Left renal pelvis (tissue), 4 donors: ENCODE measurements at places on chromosomes 11 and 22. TPM values are rescaled to one million over a fixed set of nuclear protein-coding genes. Genes with fewer than 3 reads are reported as not detected.

DMC1 gene
- polyA plus RNA-seq = 5.7 TPM

PNPLA3 gene
- 1.3 TPM for polyA plus RNA-seq

ISX gene
- 0.05 TPM for polyA plus RNA-seq

BTBD18 gene
- 0.18 TPM for polyA plus RNA-seq

BCO2 gene
- 7.6 TPM for polyA plus RNA-seq

MYOD1 gene
- polyA plus RNA-seq = not detected

GRAP2 gene
- polyA plus RNA-seq = 1.1 TPM

FCHSD2 gene
- 47.2 TPM for polyA plus RNA-seq

GRCh38 chr22:49566141-49566541 lies 261.5 kb downstream of the BRD1 start:
- no peak for DNase-seq

DNA sequence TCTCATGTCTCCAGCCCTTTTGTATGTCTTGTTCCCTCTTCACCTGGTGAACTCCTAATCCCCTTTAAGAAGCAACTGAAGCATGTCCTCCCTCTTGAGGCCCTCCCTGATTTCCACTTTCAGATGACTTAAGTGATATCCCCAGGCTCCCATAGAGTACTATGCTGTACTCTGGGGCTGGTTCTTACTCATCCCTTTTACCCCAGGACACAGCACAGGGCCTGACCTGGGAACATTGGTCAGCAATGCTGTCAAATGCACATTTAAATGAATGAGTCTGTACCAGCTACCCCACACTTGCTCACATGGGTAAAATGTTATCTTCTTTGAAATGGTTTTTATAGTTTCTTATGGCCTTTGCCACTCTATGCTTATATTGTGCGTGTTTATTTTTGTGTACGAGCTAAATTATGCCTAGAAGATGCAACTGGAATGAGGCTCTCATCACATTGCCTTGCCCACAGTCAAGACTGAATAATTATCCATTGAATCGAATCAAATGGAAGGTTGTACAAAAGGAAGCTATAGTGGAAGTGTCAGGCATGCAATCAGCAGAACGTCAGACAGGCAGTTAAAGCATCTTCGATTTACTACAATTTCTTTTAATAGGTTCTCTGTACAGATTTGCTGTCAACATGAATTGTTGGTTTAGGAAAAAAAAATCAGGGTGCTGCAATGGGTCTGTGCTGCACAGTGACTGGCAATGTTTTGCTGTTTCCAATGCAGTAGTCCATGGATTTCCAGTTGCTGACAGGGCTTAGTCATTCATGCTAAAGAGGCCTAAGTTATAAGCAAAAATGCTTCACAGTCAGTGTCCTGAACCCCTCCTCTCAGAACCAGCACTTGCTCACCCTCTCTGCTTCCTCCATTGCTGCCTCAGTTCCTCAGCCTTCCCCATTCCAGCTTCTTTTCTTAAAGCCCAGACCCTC lies 79.5 kb downstream of the PARVA start:
- DNase-seq = no peak

- DNase-seq = no peak
Observed at GRCh38 chr22:47872761-47873535, 1110.5 kb downstream of the TBC1D22A start.

DNA sequence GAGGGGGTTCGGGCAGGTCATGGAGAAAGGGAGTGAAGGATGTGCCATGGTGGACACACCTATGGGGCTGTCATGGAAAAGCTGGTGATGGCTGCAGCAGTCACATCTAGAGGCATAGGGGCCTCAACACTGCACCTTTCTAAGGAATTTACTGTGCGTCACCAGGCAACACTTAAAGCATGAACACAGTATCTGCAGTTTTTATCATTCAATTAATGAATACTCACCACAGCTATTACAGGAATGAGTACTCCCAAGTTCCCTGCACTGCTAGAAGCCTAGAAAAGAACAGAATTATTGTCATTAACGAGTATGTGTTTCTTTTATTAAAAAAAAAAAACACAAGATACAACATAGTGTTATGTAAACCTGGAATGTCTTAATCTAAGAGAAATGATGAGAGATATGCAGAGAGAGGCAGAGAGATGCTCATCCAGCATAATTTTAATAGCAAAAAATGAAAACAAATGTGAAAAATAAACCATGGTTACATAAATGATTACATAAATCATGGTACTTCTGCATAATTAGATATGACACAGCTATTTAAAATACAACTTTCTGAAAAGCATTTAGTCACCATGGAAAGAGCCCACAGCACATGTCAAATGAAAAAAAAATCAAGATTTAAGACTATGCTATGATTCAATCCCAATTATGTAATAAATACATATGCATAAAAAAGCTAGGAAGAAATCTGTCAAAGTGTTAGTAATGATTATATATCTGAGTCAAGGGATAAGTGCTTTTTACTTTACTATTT lies 19.2 kb downstream of the SERPIND1 start:
- DNase-seq = no peak

DNA sequence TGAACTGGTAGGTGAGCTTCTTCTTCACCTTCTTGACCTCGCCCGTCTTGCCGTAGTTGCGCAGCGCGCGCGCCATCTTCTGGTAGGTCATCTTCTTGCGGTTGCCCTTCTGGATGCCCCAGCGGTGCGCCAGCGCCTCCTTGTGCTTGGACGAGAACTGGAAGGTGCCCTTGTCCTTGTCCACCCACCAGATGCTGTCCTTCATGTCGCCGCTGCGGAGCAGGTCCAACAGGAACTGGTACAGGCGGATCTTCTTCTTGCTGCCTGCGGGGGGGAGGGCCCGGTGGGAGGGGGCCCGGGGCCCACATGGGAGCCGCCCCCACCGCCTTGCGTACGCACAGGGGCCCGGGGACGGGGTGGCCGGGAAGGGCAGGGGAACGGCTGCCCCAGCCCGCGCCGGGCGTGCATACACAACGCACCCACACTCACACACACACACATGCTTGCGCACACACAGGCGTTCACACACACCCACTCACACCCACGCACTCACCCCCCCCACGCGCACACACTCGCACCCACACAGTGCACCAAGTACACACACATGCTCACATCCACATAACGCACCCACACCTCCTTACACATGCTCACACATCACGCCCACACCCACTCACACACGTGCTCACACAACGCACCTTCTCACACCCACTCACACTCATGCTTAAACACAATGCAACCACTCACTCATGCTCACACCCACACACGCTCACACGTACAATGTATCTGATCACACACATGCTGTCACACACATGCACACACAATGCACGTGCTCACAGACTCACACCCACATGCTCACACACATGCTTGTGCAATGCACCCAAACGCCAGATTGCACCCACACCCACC lies 3.0 kb upstream of the MYBPC3 start:
- DNase-seq = peak; percentile 84

- no peak for DNase-seq
Observed at GRCh38 chr11:17020831-17021230, 6.6 kb upstream of the PLEKHA7 start.

DNA sequence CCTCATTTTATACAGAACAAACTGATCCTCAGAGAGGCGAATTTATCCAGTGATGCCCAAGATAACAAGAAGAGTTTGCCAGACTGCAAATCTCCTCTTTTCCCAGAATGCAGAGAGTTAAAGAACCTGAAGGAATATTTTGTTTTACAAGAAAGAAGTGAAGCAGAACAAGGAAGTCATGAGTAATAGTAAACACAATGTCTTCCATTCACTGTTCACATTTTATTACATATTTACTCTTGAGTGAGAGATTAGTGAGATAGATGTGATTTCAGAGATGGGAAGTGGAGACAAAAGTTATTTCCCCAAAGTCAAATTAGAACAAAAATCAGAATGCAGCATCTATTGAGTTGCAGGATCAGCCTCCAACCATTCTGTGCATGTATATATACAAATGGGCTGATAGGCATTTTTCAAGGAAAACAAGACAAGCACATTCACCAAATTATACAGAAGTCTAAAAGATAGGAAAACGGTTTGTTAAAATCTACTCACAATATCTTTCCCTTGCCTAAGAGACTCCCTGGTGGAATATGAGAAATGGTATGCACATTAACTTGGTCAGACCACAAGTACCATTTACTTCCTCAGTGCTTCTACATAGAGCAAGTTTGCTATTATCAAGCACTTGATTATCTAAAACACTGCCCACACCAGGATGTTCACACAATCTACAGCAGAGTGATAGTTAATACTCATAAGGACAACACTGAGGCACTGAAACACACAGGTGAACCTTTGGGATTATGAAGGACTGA lies 12.0 kb downstream of the GUCY1A2 start:
- no peak for DNase-seq

DNA sequence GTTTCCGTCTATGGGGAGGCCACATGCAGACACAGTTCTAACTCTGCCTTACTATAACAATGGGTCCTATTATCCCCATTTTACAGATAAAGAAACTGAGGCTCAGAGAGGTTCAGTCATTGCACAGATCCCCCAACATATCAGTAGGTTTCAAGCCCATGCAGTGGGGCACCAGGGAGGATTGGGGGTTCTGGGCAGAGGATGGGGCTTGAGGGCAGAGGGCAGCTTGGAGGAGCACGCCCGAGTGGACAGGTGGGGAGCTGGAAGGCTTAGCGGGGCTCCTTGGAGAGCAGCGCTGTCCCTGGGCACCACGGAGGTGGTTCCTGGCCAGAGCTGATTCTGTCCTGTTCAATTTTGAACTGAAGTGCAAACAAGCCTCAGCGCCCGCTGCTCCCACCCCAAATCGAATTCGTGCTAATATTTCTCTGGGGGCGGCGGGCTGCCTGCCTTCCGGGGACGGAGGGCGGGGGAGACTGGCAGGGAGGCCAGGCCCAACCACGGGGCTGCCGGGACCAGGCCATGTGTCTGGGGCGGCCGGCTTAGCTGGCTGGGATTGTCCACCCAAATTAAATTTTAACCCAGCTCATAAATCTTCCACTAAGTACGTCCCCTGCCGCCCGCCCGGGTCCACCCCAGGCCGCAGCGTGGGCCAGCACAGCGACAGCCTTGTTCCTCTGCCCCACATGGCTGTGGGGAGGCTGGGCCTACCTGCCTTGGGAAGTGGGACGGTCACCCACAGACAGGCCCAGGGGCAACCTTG lies 49.4 kb downstream of the FLRT1 start:
- DNase-seq = no peak

DNA sequence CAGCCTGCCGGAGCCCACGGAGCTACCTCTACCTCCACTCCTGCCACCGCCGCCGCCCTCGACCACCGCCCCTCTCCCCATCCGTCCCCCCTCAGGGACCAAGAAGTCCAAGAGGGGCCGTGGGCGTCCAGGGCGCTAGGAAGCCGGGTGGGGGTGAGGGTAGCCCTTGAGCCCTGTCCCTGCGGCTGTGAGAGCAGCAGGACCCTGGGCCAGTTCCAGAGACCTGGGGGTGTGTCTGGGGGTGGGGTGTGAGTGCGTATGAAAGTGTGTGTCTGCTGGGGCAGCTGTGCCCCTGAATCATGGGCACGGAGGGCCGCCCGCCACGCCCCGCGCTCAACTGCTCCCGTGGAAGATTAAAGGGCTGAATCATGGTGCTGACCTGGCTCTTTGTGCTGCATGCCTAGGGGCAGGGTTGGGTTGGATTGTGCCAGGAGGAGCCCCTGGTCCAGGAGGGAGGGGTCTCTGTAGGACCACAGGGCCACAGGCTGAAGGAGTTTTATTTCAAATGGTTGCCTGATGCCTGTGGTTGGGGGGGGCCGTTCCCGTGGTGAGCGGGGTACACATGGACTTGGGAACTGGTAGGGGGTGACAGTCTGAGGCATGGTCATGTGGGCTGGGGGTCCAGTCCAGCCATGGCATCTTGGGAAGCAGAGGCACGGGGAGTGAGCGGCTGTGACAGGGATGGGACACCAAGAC lies 2.3 kb downstream of the PTPRCAP start:
- no peak for DNase-seq

- DNase-seq = no peak
Observed at GRCh38 chr22:36740716-36741115, 35.2 kb downstream of the IFT27 start.

- DNase-seq = no peak
Observed at GRCh38 chr11:11782532-11783110, 59.2 kb upstream of the USP47 start.

GRCh38 chr22:19628038-19628776 lies 86.1 kb upstream of the SEPTIN5 start:
- DNase-seq = no peak

GRCh38 chr11:125315079-125315740 lies 150.7 kb downstream of the PKNOX2 start:
- no peak for DNase-seq

DNA sequence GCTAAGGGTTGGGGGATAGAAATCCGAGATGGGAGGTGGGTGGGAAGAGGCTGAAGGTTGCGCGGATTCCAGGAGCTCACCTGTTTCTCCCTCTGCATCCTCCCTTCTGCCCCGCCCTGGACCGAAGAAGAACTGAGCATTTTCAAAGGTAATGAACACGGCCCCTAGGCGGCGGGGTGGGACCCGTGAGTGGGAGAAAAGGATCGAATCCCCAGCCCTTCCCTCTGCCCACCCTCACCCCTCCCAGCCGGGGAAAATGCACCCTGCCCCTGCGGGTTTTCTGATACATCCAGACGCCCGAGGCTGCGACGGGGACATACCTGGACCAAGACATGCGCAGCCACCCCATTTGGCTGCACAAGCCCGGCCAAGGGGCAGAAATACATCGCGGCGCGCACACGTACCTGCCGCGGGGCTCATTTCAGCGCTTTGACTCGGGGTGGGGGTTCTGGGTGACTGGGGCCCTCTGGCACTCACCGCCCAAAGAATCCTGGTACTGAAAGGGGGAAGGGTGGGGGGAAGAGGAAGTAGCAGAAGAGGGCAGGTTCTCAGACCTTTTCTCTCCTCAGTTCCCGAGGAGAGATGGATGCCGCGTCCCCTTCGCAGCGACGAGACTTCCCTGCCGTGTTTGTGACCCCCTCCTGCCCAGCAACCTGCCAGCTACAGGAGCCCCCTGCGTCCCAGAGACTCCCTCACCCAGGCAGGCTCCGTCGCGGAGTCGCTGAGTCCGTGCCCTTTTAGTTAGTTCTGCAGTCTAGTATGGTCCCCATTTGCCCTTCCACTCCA lies 6.0 kb downstream of the VSIG2 start:
- no peak for DNase-seq

DNA sequence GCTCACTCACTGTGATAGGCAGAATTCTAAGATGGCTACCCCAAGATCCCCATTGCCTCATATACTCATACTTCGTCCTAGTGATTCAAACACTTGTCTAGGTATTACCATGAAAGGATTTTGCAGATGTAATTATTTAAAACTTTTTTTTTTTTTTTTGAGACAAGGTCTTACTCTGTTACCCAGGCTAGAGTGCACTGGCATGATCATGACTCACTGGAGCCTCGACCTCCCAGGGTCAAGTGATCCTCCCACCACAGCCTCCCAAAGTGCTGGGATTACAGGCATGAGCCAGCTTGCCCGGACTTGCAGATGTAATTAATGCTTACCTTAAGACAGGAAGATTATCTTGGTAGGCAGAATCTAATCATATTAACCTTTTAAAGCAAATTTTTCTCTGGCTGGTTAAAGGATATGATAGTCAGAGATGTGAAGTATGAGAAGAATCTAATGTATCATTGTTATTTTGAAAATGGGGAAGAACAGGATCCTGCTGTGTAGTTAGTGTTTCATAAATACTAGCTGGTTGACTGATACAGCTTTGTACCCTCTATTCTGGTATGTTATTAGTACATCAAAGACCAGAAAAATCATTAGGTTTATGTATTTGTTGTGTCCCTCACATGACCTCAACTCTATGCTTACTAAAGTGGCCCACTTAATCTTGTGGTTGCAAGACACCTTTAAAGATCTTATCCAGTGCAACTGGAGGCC lies 35.5 kb downstream of the C2CD3 start:
- DNase-seq = no peak
